Activated CD4-positive, alpha-beta T cell treated with anti-CD3 and anti-CD28 coated beads for 4 hours (primary cell): ENCODE measurements at places on chromosomes 3 and 15.

DNA sequence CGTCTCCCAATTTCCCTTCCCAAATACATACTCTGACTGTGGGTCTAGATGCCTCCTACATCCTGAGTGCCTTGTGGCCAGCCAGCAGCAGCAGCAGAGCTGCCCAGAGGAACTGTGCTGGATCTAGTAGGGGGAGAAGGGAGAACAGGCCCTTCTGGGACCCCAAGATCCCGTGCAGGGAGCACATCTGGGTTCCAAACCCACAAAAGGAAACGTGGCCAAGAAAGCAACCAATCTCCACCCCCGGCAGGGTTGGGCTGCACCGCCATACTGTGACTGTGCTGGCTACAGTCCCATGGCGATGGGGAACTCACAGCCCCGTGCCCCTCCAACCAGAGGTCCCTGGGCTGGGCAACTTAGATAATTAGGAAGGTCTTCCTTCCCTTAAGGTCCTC is 86.3 kb downstream of the PPCDC start:
- no peak for DNase-seq

DNA sequence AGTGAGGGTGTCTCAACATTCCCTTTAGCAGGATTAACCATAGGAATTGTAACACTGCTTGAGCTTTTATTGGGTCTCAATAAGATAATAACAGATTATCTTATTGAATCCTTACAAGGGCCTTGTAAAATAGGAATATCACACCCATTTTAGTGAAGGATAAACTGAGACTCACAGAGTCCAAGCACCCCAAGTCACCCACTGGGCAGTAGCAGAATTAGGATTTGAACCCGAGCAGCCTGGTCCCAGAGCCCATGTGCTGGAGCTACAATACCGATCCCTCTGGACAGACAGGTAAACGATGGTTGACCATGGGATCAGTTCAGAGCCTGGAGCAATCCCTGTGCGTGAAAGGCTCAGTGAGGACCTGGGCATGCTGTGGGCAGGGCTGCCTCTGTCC is 56.3 kb upstream of the MRPS22 start:
- no peak for DNase-seq

- no peak for DNase-seq
Observed at GRCh38 chr15:90336705-90337141, 15.4 kb upstream of the ZNF774 start.

DNA sequence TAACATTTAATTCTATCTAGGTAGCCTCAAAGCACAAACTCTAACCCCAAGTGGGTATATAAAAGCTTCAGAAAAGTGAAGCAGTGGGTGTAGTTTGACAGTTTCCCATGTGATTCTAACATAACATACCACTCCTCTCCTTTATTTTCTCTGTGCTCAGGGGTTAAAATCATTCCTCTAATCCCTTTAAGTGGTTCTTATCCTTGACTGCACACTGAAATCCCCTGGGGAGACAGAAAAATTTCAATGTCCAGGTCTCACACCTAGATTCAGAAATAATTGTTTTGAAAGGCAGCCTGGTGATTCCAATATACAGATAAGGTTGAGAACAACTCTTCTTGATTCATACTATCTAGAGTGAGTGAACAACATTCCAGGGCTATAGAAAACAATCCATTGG is 986.4 kb downstream of the ROBO1 start:
- DNase-seq, result no peak

DNA sequence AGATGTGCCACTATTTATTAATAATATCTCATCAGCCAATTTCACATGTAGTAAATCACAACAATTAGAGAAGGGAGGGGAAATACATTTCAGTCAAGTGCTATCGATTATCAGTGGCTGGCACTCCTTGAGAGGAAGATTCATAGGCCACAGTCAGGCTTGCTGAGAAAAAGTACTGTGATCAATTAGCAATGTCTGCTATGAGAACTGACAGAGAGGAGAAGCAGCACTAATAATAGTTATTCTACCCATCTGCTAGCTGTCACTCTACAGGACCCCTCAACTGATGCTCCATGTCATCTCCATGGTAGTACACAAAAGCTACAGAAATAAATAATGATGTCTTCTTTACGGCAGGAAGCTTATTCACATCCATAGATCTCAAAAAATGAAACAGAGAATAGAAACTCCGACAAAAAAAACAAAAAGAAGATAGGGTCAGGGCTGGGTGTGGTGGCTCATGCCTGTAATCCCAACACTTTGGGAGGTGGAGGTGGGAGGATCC is 351.3 kb downstream of the FOXP1 start:
- no peak for DNase-seq

- DNase-seq, result no peak
Observed at GRCh38 chr15:81926981-81927380, 118.8 kb downstream of the MEX3B start.

GRCh38 chr3:123349201-123349535 is 99.7 kb downstream of the ADCY5 start:
- DNase-seq, result no peak

GRCh38 chr3:170600005-170600624 is 14.2 kb upstream of the SLC7A14 start:
- DNase-seq, result no peak

- no peak for DNase-seq
Observed at GRCh38 chr15:60043744-60044435, 39.8 kb downstream of the FOXB1 start.

- no peak for DNase-seq
Observed at GRCh38 chr3:197942956-197943556, 6.9 kb upstream of the RPL35A start.

DNA sequence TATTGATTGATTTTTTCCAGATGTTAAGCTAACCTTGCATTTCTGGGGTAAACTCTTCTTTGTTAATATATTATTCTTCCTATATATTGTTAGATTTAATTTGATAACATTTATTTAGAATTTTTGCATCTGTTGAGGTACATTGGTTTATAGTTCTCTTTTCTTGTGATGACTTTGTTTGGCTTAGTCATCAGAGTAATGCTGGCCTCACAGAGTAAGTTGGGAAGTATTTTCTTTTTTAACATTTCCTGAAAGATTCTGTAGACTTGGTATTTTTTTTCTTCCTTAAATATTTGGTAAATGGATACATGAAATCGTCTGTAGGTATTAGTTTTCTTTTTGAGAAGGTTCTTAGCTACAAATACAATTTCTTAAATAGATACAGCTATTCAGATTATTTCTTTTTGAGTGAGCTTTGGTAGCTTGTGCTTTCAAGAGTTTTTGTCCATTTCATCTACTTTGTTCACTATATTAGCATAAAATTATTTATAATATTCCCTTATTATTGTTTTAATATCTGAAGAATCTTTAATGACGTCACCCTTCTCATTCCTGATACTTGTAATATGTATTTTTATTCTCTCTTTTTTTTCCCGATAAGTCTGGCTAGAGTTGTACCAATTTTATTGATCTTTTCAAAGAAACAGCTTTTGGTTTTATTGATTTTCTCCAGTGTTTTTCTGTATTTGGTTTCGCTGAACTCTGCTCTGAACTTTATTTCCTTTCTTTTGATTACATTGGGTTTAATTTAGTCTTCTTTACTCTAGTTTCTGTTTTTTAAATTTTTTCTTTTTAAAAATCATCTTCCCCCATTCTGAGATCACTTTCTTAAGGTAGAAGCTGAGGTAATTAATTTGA is 6.5 kb upstream of the HPS3 start:
- DNase-seq, result no peak

DNA sequence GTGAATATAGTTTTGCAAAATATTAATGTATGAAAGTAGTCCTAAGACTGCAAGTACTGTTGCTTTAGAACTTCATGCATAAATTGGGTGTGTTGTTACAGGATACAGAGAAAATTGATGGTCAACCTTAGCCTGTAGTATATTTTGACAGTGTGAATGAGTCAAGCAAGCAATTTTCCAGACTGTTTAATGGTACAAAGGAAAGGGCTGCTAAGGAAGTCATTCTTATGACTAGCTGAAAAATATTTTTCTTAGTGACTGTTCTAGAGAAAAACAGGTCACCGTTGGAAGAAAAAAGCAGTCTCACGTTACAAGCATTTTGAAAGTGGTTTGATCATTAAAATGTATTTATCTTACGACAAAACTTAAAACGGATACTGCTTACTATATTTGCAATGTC is 49.2 kb downstream of the MBNL1 start:
- no peak for DNase-seq

DNA sequence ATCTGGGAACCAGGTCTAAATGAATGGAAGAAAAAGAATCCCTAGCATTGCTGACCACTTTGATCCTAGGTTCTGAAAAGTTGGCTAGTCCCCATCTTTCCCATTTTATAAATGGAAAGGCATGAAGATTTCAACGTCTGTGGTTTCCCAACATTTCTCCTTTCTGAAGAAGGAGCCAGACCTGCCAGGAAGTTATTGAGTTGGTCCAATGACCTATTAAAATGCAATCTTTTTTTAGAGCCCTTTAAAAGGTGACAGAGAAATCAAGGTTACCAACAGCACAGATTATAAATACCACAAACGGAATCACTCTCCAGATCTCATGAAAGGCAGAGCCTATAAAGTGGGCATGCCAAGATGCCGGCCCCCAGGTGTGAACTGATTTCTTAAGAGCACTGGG is 505.6 kb upstream of the THBS1 start:
- no peak for DNase-seq

DNA sequence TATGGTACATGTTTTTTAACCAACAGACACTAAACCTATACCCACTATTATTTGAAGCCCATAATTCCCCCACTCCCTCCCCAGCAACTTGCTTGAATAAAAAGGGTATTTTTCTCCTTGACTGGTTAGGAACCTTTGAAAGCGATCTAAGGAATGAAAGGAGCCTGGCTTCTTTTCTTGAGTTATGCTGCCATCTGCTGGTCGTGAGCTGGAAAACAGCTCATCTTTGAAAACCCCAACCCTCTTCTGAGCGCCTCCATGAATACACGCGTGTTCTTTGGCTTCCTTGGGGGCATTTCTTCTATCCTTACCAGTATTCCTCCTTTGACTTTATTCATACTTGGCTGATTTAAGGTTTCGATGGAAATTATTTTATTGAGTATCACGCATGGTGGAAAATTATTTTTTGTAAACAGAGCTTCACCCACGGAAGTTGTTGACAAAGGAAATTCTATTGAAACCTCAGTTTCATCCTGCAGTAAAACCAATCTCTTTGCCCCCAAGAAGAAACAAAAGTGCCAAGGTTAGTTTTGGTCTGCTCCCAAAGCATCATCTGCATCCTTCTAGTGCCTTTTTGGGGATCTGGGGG is 171.6 kb downstream of the SV2B start:
- peak; percentile 53 for DNase-seq

GRCh38 chr3:197878427-197878826 is 71.6 kb upstream of the RPL35A start:
- peak; percentile 12 for DNase-seq

- no peak for DNase-seq
Observed at GRCh38 chr3:175077216-175077615, 218.1 kb downstream of the NAALADL2 start.

- peak; percentile 66 for DNase-seq
Observed at GRCh38 chr3:184314700-184315542, 515 bp downstream of the EIF4G1 start.

- peak; percentile 9 for DNase-seq
Observed at GRCh38 chr3:184568924-184569829, 7.6 kb downstream of the EPHB3 start.

GRCh38 chr15:101145362-101145761 is 106.5 kb downstream of the CHSY1 start:
- DNase-seq, result no peak
